ENCODE measurements at places on chromosomes 1 and 21. TPM values are rescaled to one million over a fixed set of nuclear protein-coding genes. Genes with fewer than 3 reads are reported as not detected.

The LCE1C gene
- total RNA-seq: not detected

The FCRL2 gene
- total RNA-seq: 0.03 TPM

The HCRTR1 gene
- not detected for total RNA-seq

The NBPF4 gene
- total RNA-seq: not detected

The FMO1 gene
- total RNA-seq: not detected

The TLR5 gene
- total RNA-seq: 0.05 TPM

The CYYR1 gene
- not detected for total RNA-seq

DNA sequence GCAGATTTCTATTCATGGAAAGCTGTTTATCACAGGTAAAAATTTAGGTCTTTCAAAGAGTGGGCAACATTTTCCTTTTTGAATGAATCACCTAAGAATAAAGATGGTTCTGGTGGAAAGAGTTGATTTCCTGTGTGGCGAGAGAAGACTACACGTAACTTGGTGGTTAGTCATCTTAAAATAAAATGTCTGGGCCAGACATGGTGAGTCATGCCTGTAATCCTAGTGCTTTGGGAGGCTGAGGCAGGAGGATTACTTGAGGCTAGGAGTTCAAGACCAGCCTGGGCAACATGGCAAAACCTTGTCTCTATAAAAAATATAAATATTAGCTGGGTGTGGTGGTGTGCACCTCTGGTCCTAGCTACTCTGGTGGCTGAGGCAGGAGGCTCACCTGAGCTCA lies 65.7 kb downstream of the DISP1 start:
- no peak for DNase-seq

- DNase-seq: peak; percentile 28
These were observed 111.0 kb downstream of the GABPA start for GRCh38 chr21:25845729-25846256.

DNA sequence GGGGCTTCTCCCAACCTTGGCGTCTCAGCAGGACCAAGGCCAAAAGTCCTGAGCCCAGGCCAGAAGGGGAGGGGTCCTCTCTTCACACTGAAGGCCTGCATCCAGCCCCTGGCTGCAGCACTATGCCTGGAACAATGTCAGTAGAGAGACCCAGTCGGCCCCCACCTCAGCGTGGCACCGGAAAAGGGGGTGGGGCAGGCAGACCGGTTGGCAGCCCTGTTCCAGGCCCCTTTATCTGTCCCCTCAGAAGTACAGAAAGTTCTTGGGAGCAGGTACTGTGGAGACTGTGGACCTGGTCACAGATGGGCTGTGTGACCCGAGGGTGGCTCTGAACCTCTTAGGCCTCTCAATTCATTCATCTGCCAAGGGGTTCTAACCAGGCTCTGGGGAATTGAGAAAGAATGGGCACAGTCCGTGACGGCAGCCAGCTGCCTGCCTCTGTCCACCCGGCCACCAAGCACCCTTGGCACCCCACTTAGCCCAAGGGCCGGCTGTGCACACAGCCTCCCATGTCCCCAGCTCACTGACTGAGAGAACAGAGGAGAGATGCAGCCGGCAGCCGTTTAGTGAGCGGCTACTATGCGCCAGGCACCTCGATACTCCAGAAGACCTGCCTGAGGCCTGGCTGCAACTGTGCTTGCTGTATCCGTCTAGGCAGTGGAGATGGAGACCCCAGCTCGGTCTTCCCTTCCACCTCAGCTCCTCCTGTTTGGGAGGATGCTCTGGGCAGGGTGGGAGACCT lies 23.9 kb downstream of the RUNX3 start:
- DNase-seq: no peak

- DNase-seq: no peak
These were observed 20.8 kb upstream of the SLC35F3 start for GRCh38 chr1:233883671-233884070.

GRCh38 chr1:218371927-218372672 lies 27.0 kb downstream of the TGFB2 start:
- peak; percentile 84 for DNase-seq

- no peak for DNase-seq
These were observed 13.1 kb downstream of the TTC13 start for GRCh38 chr1:230965535-230965934.

GRCh38 chr1:24235921-24236788 lies 49.1 kb upstream of the IFNLR1 start:
- DNase-seq: no peak

- no peak for DNase-seq
These were observed 47.3 kb downstream of the CLIC6 start for GRCh38 chr21:34715985-34716596.

GRCh38 chr1:181863006-181863405 lies 198.5 kb downstream of the ZNF648 start:
- no peak for DNase-seq

DNA sequence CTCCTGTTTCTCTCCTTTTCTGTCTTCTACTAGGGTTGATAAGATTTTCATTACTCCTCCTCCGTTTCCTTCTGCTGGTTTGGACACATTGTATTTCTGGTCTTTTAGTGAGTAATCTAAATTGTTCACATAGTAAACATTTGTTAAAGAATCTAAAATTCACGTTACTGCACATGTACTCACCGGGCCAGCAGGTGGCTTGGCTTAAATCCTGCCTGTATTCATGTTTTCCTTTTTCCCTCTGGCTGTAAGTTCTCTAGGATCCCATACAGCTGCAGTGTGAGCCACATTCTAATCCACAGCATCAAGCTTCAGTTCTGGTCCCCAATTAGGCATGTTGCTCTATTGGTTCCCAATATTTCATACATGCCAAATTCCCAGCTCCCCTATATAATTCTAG lies 958.3 kb downstream of the ADGRL2 start:
- no peak for DNase-seq

DNA sequence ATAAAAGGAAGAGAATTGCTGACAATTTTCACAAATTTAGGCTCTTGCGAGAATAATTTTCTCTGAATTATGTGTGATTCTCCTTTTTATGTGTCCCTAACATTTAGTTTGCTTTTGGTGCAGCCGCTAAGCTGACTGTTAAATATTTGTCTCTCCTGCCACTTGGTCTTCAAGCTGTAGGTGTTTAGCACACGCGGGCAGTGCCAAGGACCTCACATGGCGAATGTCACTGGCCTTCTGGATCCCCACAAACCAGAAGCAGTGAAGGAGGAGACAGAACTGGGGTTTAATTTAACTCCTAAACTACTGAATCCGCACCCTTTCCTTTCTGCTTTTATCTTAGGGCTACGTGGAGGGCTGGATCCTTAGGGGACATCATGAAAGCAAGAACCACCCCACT lies 120.0 kb downstream of the KAZN start:
- DNase-seq: no peak

DNA sequence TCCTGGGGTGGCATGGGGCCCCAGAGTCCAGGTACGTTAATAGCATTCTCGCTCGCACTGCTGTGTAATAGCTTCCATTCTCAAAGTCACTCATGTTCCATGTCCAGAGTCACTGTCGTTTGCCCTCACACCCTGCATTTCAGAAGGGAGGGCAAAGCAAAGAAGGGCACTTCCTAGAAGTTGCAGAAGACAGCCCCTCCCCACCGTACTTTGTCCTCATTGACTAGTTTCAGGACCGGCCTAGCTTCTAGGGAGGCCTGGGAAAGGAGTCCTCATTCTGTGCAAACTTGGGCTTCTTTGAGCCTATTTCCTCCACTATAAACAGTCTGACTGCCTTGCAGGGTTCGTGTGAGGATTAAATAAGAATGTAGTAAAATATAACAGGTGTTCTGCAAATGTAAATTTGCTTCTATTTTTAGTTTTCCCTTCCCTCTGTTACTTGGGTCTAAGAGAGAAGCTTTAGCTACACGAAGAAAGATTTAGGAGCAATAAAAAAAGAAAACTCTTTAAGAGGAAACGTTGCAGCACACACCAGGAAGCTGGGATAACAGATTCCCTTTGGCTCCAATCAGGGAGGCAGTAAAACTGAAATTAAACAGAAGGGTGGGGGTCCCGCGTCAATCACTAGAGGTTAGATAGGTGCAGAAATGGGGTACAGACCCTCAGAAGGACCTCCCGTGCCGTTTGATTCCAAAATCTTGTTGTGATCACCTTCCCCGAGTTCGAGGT lies 40.1 kb downstream of the ACTL8 start:
- no peak for DNase-seq

- DNase-seq: no peak
These were observed 181.1 kb downstream of the IGSF21 start for GRCh38 chr1:18288722-18289121.

- peak; percentile 77 for DNase-seq
These were observed at the start of gene EFNA3 for GRCh38 chr1:155078469-155079209. TSS of gene EFNA3 (plus strand) at chr1:155078837. CDS start at chr1:155078942, 105 bp downstream.

DNA sequence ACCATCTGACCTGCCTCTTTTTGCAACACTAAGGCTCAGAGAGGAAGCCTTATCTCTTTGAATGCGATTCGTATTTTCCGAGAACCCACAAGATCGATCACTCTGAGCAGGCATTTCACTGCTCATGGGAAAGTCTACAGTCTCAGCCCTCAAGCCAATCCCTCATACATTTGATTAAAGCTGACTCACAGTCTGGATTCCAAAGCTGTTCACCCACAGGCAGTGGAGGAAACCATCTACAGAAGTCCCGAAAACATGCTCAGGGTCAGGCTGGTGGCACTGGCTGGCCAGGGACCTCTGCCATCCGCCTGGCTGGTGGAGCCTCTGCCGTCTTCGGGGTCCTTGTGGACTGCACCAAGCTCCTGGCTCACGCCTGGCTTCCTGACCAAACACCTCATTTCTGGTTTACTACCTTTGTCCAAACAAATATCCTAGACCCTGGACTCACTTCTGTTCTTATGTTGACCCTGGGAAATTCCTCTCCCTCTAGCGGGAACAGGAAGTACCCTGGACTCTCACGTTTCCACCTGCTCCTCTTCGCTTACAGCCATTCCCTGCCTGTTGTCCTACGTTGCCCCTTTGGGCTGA lies 650.0 kb downstream of the SMYD3 start:
- peak; percentile 9 for DNase-seq

DNA sequence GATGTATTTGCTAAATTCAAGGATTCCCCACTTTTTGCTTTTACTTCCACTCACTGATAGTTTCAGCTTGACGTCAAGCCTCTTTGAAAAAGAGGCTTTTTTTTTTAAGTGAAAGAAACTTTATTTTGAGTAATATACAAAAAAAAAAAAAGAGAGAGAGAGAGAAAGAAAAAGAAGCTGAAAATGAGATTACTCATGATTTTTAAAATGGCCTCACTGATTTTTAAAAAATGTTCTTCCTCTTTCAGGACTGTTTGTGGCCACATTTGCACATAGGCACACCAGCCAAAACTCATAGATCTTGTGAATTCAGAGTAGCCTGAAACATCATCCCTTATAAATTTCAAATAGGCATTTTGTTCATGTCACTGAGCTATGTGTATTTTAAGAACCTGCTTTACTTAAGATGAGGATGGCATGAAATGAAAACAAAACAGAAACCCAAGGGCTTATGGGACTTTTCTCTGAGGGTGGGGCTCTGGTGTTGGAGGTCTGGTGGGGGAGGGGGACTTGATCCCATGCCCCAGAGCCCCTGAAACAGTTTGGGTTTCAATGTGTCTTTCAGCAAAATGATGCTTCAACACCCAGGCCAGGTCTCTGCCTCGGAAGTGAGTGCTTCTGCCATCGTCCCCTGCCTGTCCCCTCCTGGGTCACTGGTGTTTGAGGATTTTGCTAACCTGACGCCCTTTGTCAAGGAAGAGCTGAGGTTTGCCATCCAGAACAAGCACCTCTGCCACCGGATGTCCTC lies 6.1 kb downstream of the ATF3 start:
- DNase-seq: no peak

DNA sequence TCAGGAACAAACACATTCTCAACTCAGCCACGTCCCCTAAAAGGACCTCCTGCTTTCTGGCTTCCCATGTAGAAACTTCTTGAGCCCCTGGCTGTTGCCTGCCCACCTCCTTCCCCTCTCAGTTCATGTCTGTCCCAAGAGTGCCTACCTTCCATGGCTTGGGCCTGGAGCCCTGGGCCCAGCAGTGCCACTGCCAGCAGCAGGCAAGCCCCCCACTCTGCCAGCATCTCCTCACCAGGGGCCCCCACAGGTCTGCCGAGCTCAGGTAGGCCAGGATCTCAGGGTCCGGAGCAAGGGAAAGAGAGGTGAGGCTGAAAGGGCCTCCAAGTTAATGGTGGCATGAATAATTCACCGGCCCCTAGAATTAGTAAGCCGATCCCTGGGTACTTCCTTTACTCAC lies at the start of gene CDCP2:
CDCP2 (minus strand) TSS at position 305 of the 400 bp plus-strand sequence; CDS start at position 227, 78 bp downstream.
- no peak for DNase-seq

GRCh38 chr1:203197625-203198024 lies 11.1 kb upstream of the CHI3L1 start:
- peak; percentile 40 for DNase-seq

GRCh38 chr1:181251001-181251712 lies 162.7 kb downstream of the IER5 start:
- no peak for DNase-seq

DNA sequence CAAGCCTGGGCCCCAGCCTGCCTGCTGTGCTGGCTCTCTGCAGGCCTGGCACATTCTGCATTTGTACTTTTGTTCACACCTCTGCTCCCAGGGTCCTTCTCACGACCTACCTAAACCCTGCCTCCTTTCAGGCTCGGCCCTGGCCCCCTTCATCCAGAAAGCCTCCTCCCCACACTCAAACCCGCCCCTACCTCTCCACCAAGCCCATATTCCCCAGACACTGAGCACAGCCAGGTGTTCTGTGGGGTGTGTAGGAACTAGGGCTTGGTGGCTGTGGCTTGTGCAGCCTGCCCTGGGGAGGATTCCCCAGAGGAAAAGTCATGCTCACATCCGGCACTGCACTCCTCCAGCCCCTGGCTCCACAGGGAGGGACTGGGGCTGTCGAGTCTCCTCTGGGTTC lies 8.2 kb upstream of the MIXL1 start:
- no peak for DNase-seq

DNA sequence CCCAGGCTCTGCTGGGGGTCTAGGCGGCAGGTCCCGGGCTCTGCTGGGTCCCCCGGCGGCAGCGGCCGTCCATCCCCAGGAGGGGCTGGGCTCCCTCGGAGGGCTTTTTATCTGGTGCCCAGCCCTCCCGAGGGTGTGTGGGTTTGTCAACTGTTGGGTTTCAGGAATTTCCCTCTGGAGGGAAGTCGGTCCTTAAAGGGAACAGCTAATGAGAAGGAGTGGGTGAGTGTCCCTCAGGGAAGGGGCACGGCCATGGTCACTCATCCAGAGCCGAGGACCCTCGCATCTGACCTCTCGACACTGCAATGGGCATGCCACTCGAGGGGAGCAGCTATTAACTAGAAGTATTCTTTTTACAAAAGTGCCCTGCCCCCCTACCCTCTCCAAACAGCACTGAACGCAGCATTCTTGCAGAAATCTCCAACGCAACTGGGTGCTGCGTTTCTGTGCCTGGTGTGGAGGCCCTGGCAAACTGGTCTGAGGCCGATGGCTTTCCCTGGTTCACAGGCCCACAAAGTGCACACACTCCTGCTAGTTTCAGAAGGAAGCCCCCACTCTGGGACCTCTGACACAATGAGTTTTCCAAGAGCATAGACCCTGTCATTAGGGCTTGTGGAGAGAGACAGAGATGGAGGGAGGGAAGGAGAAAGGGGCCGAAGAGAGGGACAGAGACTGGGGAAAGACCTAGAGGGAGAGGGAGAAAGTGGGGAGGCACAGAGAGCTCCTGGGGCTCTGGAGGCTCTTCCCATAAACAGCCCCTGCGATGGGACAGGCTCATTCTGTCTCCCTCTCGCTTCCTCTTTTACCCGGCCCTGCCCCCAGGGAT lies 1.0 kb upstream of the TSPEAR start:
- DNase-seq: no peak
